ENCODE measurements at places on chromosomes 11 and 22.

DNA sequence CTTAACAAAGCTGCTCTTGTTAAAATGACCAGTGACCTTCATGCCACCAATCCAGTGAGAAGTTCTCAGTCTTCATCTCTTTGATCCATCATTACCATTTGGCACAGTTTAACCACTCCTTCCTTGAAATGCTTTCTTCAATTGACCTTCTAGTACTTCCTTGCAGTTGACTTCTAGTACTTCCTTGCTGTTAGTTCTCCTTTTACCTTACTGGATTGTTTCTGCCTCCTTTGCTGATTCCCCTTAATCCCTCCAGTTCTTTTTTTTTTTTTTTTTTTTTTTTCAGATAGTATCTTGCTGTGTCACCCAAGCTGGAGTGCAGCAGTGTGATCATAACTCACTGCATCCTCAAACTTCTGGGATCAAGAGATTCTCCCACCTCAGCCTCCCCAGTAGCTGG lies 66.0 kb upstream of the HORMAD2 start:
- DNase-seq: no peak

GRCh38 chr22:45579306-45579705 lies 76.6 kb downstream of the FBLN1 start:
- DNase-seq: no peak

- DNase-seq: peak; percentile 66
These were observed 1.1 kb downstream of the GRIA4 start for GRCh38 chr11:105610871-105611571.

DNA sequence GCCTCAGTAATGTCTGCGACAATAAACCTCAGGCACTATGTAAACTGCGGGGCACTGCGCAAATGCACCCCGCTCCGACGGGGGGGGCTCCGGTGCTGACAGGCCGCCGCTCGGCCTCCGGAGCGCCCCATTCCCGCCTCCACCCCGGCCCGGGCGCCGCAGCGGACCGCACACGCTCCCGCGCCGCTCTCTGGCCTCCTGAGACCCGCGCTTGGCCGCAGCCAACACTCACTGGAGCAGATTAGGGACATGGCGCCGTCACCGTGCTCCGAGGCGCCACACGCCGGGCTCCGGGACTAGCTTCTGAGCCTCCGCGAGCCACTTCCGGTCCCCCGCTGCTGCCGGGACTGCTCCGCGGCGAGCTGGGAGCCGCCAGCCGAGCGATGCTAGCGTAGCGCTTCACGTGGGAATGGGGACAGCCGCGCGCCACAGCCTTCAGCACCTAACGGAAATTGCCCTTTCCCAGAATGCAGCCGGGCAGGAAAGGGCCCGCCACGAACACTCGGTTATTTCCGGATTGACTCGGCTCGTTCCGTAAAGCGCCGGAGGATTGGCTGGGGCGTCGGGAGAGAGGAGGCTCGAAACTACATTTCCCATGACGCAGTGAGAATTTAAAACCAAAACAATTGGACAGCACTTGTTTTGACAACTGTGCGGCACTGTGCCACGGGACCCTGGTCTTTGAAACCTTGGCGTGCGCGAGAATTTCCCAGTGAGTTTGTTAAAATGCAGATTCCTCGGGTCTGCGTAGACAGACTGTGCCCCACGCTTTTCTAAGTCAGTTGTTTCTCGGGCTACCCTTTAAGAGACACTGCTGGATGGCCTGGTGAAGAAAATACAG lies at the start of gene PRPF19:
Gene PRPF19, minus strand, starts transcription at position 454 of the 841 bp plus-strand sequence. Its CDS starts 203 bp downstream, at position 251.
- peak; percentile 97 for DNase-seq

DNA sequence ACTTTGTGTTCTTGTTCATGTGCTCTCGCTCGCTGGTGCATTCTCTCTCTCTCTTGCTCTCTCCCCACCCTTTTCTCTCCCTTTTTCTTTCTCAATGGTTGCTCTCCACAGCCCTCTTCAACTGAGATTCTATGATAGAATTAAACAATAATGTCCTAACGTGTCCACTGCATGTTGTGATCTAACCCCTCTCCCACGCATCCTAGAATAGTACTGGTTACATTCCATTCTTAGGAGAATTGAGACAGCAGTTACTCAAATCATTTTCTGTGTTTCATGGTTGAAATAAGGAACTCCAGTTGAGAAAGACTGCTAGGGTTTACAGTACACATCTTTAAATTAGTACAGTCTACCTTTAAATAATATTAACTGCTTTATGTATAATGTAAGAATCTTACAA lies 318.1 kb upstream of the PITPNB start:
- DNase-seq: no peak

DNA sequence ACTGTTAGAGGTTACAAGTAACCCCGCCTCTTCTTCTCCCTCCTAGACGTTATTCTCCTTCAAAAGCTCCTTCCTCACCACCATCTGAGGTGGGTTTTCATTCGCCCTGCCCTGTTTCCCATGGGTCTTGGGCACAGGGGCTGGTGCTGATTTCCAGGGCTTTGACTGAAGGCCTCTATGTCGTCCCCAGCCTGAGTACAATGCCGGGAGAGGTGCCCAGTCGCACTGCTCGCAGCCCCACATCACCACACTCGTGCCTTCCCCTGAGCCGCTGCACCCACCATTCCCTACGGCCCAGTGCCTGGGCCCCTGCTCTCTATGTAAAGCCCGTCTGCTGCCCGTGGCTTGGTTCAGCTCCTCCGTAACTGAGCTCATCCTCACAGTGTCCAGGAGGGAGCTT lies 169.8 kb downstream of the DSCAML1 start:
- no peak for DNase-seq

- DNase-seq: no peak
These were observed 10.2 kb downstream of the PMM1 start for GRCh38 chr22:41579297-41579996.

DNA sequence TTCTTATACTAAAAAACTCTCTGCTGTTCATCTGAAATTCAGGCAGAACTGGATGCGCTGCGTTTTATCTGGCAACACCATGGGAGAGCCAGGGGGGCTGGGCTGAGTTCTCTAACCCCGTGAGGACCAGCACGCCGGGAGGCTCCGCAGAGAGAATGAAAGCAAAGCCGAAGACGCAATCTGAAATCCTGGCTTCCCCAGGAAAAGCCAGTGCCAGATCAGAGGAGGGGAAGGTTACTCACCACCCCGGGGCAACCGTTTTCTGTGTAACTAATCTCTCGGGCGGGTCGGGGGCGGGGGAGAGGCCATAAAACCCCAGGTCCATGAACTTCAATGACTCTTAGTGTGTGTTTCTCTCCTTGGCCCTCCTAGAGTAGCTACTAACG lies 99.4 kb downstream of the SHANK2 start:
- DNase-seq: no peak

- no peak for DNase-seq
These were observed 3.7 kb upstream of the FGF3 start for GRCh38 chr11:69822676-69823494.

GRCh38 chr11:64192434-64192833 lies 6.5 kb downstream of the STIP1 start:
- DNase-seq: no peak

DNA sequence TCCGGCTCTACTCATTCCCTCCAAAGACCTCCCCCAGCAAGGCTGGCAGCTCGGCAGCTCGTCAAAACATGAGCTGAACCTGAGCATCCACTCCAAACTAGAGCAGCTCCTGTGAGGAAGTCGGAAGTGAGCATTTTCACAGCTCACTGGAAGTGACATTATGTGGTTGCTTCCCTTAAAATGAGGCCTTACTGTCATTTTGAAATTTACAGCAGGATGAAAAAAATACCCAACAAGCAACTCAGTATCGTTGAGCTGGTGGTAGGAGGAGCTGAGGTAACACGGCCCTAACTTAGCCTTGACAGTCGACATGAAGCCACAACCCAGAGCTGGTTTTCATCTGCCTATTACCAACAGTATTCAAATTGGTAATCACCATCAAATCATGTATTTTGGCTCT lies 38.0 kb upstream of the ARFGAP3 start:
- no peak for DNase-seq

DNA sequence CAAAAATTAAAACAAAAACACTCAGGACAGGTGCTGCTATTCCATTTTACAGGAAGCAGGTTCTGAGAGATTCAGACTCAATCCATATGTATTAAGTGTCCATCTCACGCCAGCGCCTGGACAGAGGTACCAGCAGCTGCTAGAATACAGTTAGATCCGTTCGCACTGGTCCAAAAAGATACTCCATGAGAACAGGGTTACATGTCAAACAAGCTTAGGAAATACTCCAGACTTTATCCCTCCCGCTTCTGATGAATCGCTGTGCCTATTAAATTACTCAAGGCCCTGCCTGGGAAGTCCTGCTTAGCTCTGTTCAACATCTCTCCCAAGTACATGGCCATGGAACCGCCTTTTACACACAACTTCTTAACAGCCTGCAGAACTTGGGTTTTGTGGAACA lies 50.2 kb upstream of the SLC35C1 start:
- no peak for DNase-seq

DNA sequence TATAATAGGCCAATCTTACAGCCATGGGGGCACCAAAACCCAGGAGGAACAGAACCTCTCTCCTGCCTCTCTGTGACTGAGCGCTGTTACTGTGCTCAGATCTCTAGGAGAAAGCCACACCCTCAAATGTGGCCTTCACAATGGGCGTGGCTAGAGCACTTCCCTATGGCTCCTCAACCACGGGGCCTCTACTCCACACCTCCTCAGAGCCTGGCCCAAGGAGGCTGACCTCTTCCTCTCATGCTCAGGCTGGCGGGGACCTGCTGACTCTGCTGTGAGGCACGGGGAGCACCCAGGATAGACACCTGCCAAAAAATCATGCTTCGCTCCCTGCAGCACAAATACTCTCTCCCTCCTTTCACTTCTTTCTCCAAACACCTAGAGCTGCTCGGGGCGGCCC lies 41.0 kb downstream of the C11orf58 start:
- DNase-seq: no peak
